Fibroblast of the aortic adventitia (primary cell): ENCODE measurements at places on chromosomes 1 and 21. TPM values are rescaled to one million over a fixed set of nuclear protein-coding genes. Genes with fewer than 3 reads are reported as not detected.

The SYF2 gene
- total RNA-seq: 44.7 and 227 TPM in 2 replicates

The SPRR1A gene
- total RNA-seq: not detected in 2 replicates

The WARS2 gene
- 21.7 and 22.5 TPM in 2 replicates for total RNA-seq

The ADAM30 gene
- total RNA-seq: not detected in 2 replicates

The SPRR3 gene
- total RNA-seq: not detected in 2 replicates

The VANGL1 gene
- 6.0 and 14.3 TPM in 2 replicates for total RNA-seq

The OTUD3 gene
- total RNA-seq: 5.8 and 7.0 TPM in 2 replicates

The FYB2 gene
- not detected in 2 replicates for total RNA-seq

The MYBPH gene
- total RNA-seq: 0.08 TPM in 1 of 2 replicates, not detected in the other

The ATPAF1 gene
- 49.3 and 53.5 TPM in 2 replicates for total RNA-seq

The PDE4DIP gene
- 149 and 228 TPM in 2 replicates for total RNA-seq

The INSRR gene
- 0.08 TPM in 1 of 2 replicates, not detected in the other for total RNA-seq

The ZFP69B gene
- 6.1 and 8.5 TPM in 2 replicates for total RNA-seq

The NOS1AP gene
- total RNA-seq: 0.18 TPM in 1 of 2 replicates, not detected in the other

The WDR64 gene
- total RNA-seq: not detected in 2 replicates

The ESPN gene
- total RNA-seq: not detected in 2 replicates

The EFNA3 gene
- total RNA-seq: 0.90 TPM in 1 of 2 replicates, not detected in the other

The DMRTA2 gene
- 0.18 TPM in 1 of 2 replicates, not detected in the other for total RNA-seq

The TCP10L gene
- 0.45 TPM in 1 of 2 replicates, not detected in the other for total RNA-seq

The KCNH1 gene
- total RNA-seq: not detected in 2 replicates

The LIN28A gene
- not detected in 2 replicates for total RNA-seq

The FCRL1 gene
- total RNA-seq: not detected in 2 replicates

The LHX4 gene
- total RNA-seq: under 0.01 and 0.16 TPM in 2 replicates

The TMPRSS3 gene
- not detected in 2 replicates for total RNA-seq

The RIPPLY3 gene
- not detected in 2 replicates for total RNA-seq

The IGSF9 gene
- total RNA-seq: 2.0 TPM in 1 of 2 replicates, not detected in the other

The HTR6 gene
- 0.09 TPM in 1 of 2 replicates, not detected in the other for total RNA-seq

The C4BPA gene
- total RNA-seq: not detected in 2 replicates

The CCDC27 gene
- total RNA-seq: not detected in 2 replicates

The NBPF6 gene
- total RNA-seq: not detected in 2 replicates

The C8A gene
- total RNA-seq: not detected in 2 replicates

The KRTAP19-6 gene
- total RNA-seq: not detected in 2 replicates

The SHISAL2A gene
- not detected in 2 replicates for total RNA-seq

The ADGRB2 gene
- 7.9 and 11.3 TPM in 2 replicates for total RNA-seq

The FMO1 gene
- 0.18 and 7.8 TPM in 2 replicates for total RNA-seq

The CYP4A22 gene
- total RNA-seq: not detected in 2 replicates

The CNIH3 gene
- 31.5 and 72.4 TPM in 2 replicates for total RNA-seq

The LORICRIN gene
- not detected in 2 replicates for total RNA-seq

The TCHH gene
- total RNA-seq: 0.09 TPM in 1 of 2 replicates, not detected in the other

The NBPF26 gene
- total RNA-seq: 14.9 and 32.5 TPM in 2 replicates

The SPSB1 gene
- 18.2 and 37.6 TPM in 2 replicates for total RNA-seq

The NECTIN4 gene
- total RNA-seq: not detected in 2 replicates

The TSPAN1 gene
- 0.81 TPM in 1 of 2 replicates, not detected in the other for total RNA-seq

The TRIM63 gene
- 0.09 and 1.5 TPM in 2 replicates for total RNA-seq
